ENCODE measurements at places on chromosomes 6 and 20. TPM values are rescaled to one million over a fixed set of nuclear protein-coding genes. Genes with fewer than 3 reads are reported as not detected.

The HM13 gene
- total RNA-seq = 105 TPM

The CALHM4 gene
- not detected for total RNA-seq

The TRIM31 gene
- total RNA-seq = not detected

The PRND gene
- not detected for total RNA-seq

The GJA1 gene
- not detected for total RNA-seq

The BHLHE23 gene
- not detected for total RNA-seq
